K562 (cell line): ENCODE measurements at places on chromosomes 16 and 17. TPM values are rescaled to one million over a fixed set of nuclear protein-coding genes. Genes with fewer than 3 reads are reported as not detected.
A peak's percentile ranks its signal among the peaks of the same experiment; 100 is the strongest.

PIK3R6 gene
- 0.04 TPM in 1 of 2 replicates, not detected in the other for total RNA-seq

SMTNL2 gene
- not detected in 2 replicates for total RNA-seq

MT4 gene
- not detected in 2 replicates for total RNA-seq

PPY gene
- total RNA-seq = not detected in 2 replicates

FZD2 gene
- total RNA-seq = 3.5 and 3.7 TPM in 2 replicates

CEP295NL gene
- total RNA-seq = not detected in 2 replicates

- DNase-seq = no peak
Observed at GRCh38 chr17:73022694-73023093, 69.8 kb downstream of the SLC39A11 start.

- no peak for DNase-seq
Observed at GRCh38 chr17:82322526-82323453, 5.4 kb upstream of the CD7 start.

DNA sequence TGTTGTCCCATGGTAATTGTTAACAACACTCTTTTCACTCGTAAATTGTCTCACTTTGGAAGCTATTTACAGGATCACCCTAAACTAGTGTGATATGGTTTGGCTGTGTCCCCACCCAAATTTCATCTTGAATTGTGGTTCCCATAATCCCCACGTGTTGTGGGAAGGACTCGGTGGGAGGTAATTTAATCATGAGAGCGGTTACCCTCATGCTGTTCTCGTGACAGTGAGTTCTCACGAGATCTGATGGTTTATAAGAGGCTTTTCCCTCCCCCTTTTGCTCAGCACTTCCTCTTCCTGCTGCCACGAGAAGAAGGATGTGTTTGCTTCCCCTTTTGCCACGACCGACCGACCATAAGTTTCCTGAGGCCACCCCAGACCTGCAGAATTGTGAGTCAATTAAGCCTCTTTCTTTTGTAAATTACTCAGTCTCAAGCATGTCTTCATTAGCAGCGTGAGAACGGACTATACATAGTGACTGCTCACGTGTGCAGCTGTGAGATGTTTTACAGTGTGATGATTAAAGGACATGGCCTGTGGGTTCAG, 34.4 kb downstream of the DNAH3 start:
- DNase-seq = no peak

DNA sequence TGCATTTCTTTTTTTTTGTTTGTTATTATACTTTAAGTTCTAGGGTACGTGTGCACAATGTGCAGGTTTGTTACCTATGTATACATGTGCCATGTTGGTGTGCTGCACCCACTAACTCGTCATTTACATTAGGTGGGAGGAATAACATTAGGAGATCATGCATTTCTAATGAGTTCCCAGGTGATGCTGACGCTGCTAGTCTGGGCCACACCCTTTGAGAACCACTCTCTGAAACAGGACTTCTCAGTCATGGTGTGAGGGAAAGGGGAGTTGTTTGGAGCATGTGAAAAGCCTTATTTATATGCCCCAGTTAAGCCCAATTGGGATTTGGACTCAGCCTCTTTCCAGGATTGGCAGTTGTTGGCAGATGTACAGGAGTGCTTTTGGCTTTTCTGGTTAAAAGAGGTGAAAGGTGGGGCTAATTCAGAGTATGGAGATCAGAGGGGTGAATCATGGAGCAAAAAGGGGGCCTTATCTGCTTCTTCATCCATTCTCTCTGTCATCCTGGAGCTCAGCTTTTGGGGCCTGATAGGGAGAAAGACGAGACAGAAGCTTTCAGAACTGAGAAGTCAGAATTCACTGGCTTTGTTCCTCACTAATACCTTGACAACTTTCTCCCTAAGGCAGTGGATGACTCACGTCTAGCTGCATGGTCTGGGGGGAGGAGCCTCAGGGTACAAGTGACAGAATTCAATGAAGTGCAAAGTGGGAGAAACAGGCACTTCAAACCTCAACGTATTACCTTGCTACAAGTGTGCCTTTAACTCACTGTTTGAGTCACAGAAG, 180.0 kb upstream of the CACNG3 start:
- peak; percentile 42 for DNase-seq

DNA sequence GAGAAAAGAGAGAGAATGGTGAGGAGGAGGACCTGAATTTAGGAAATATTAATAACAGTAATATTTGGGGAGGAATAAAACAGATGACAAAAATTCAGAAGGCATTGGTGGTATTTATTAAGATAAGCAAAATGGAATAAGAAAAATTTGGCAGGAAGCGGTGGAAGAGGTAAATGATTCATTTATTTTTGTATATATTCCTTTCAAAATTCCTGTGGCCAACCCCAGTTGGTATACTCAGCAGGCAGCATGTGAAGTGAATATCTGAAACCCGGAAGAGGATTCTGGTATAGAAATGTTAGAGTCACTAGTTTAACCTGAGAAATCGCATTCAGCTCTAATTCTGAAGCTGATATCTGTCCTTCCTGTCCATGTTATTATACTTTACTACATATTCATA, 792.0 kb downstream of the KCNJ2 start:
- DNase-seq = no peak

- DNase-seq = peak; percentile 20
Observed at GRCh38 chr17:80992948-80993624, 1.4 kb downstream of the CHMP6 start.

- no peak for DNase-seq
Observed at GRCh38 chr17:31456814-31457213, 65.3 kb downstream of the RAB11FIP4 start.

DNA sequence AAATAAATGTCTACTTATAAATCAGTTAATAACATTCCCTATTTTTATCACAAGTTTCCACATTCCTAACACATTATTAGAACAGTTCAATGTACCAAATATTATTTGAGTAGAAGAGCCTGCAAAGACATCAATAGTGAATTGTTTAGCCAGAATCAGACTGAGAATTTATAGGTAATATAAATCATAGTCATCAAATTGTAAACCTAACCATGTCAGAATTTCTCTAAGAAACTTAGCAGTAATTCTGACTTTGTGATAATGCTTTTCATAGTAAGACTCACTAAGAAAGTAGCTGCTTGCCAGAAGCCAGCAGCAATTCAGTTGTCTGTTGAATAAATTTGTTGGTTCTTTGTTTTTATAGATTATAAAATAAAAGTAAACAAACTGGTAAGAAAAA, 111.3 kb downstream of the USP32 start:
- no peak for DNase-seq

GRCh38 chr16:3242709-3243108, 7.8 kb upstream of the ZNF200 start:
- no peak for DNase-seq

DNA sequence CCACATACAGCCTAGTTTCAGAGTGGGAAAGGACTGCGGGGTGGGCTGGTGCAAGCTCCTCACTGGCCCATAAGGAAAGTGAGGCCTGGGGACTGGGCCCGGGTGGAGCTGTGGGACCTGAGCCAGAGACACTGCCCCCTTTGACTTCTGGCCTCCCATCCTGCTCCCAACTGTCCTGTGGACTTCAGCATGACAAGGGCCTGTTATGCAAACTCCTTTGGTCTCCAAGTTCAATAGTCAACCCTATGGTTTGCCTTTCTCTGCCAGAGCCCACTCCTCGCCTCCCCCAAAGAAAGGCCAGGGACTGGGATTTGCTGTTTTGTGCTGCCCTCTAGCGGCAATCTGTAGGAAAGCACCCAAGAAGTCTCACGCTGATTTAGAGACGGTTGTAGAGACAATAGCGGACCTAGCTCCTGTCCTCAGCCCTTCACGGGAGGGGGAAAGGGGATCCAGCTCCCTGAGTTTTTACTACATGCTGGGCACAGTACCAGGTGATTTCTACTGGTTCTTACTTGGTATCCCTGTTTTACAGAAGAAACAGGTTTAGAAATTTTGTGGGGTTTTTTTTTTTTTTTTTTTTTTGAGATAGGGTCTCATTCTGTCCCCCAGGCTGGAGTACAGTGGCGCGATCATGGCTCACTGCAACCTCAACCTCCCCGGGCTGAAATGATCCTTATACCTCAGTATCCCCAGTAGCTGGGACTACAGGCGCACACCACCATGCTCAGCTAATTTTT, 1.2 kb upstream of the TLCD3B start:
- peak; percentile 84 for DNase-seq

GRCh38 chr17:11279776-11280344, 38.8 kb downstream of the SHISA6 start:
- no peak for DNase-seq

- DNase-seq = no peak
Observed at GRCh38 chr17:64259922-64260321, 3.1 kb downstream of the TEX2 start.

- no peak for DNase-seq
Observed at GRCh38 chr17:40015998-40016985, 1.1 kb downstream of the CSF3 start.
